CD8-positive, alpha-beta T cell (primary cell): ENCODE measurements at places on chromosomes 7 and 10.
A peak's percentile ranks its signal among the peaks of the same experiment; 100 is the strongest.

GRCh38 chr7:757741-758163, 30.7 kb upstream of the PRKAR1B start:
- DNase-seq: no peak

DNA sequence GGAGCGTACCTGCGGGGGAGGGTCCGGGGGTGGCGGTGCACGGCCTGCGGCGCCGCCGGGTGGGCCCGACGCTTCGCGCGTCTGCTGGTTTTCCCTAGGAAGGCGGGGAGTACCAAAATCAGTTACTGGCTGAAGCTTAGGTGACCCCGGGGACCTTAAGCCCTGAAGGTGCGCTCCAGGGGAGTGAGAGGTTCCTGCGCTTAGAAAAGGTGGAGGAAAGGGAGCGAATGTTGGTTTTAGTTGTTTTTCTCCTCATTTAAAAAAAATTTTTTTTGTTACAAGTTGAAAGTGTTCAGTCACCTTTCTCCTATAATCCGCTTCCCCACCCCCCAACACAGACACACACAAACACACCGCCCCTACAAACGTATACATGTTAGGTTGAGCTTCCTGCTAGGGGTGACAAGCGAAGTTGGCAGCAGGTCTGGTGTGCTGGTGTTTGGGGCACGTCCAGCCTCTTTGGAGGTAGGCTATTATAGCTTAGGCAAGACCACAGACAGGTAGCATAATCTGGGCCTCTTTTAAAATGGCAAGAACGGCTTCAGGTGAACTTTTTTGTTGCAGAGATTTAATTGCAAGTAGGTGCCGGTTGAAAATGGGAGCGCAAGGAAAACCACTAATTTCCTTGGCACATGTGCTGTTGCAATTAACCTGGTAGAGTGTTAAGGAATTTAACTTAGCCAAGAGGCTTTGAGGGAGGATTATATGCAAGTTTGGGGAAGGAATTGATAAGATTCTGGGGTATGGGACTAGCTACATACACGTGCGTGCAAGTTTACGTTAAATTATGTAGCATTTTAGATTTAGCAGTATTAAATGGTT, 945 bp downstream of the ADD3 start:
- peak; percentile 79 for DNase-seq

GRCh38 chr7:73423519-73424488, 9.8 kb upstream of the FZD9 start:
- no peak for DNase-seq

- no peak for DNase-seq
Observed at GRCh38 chr10:71582019-71582418, 137.6 kb downstream of the C10orf105 start.

DNA sequence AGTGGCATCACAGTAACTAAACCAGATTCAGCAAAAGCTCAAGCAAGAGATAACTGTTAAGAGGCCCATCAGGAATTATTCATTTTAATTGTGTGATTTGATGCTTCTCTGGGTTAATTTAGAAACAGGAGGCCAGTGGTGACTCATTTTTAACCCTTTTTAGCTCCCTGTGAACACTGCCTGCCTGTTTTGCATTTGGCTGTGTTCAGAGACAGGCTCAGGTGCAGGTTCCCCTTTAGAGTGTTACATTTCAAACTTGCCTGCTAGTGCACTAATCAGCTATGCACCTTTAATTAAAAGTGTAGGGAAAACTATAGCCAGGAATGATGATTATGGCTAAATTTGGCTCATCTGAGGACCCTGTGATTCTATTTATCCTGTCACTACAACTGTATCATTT, 6.5 kb downstream of the STAMBPL1 start:
- DNase-seq: no peak

- no peak for DNase-seq
Observed at GRCh38 chr7:5451391-5451790, 27.8 kb upstream of the TNRC18 start.

DNA sequence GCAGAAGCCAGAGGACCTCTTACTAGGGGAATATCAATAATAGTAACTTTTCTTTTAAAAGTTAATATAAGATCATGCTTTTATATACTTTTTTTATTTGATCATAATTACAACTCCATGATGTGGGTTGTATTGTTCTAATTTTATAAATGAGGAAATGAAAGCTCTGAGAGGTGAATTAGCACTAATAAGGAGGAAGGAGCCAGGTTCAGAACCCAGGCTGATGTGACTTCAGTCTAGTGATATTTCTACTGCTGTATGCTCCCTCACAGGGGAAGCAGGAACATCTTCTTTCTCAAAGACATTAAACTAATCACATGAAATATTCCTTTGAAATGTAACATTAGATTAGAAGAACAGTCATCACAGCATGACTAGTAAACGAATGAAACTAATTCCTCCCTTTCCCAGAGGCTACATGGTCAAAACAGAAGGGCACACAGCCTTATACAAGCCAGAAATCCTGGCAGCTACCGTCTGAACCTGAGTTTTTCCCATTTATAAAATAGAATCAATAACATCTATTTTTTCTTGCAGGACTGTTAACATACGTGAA, 81.4 kb upstream of the GJD4 start:
- no peak for DNase-seq

DNA sequence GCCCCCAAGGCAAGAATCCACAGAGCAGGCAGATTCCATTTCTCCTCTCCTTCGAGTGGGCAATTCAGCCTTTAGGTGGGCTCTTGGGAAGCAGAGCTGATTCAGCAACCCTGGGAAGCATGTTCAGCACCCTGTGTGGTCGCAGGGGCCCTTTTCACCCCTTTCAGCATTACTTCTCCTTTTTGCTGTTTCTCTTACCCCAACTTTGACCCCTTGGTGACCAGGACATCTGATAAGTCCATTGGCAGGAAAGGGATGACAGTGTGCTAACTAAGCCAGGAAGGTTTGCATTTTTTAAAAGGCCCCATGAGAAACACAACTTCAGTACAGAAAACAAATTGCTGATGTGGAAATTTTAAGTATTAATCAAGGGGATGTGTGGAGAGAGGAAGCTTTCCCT, 283.7 kb upstream of the NRP1 start:
- DNase-seq: no peak

GRCh38 chr10:34761453-34761852, 53.6 kb downstream of the PARD3 start:
- DNase-seq: no peak

DNA sequence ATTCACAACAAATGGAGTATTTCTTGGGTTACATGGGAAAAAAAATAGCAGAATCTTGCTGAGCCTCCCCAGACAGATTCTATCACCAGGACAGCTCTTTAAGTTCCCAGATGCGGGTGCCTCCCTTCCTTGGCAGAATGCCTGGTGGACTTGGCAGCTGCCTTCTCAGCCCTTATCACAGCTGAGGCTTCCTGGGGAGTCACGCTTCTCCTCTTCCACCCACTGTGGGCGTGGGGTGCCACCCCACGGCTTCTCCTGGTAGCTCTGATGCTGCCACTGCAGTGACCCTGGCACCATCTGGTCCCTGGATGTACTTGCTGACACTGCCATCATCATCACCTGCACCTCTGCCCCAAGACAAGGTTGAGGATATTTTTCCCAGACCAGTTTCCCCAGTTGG, 16.2 kb upstream of the NME8 start:
- no peak for DNase-seq

GRCh38 chr7:129469930-129470329, 32.4 kb upstream of the SMKR1 start:
- no peak for DNase-seq

DNA sequence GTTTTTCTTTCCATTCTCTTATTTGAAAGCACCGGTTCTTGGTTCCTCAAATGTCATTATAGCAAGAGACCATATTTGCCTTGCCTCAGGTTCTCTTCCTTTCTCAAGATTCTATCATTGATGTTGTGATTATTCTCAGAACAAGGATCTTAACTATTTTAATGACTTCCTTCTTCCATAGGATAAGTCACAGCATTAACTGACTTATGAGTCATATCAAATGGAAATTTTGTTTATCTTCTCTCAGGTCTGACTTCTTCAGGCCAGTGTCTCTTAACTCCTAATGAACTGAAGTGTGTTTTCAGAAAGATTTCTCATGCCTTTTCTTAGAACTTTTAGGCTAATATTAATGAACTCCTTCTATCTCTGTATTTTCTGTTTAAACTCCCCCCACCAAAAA, 794.6 kb upstream of the LRRN3 start:
- no peak for DNase-seq

- DNase-seq: no peak
Observed at GRCh38 chr7:107958764-107959526, 44.0 kb downstream of the LAMB1 start.

- no peak for DNase-seq
Observed at GRCh38 chr7:7399707-7400106, 136.0 kb downstream of the COL28A1 start.

DNA sequence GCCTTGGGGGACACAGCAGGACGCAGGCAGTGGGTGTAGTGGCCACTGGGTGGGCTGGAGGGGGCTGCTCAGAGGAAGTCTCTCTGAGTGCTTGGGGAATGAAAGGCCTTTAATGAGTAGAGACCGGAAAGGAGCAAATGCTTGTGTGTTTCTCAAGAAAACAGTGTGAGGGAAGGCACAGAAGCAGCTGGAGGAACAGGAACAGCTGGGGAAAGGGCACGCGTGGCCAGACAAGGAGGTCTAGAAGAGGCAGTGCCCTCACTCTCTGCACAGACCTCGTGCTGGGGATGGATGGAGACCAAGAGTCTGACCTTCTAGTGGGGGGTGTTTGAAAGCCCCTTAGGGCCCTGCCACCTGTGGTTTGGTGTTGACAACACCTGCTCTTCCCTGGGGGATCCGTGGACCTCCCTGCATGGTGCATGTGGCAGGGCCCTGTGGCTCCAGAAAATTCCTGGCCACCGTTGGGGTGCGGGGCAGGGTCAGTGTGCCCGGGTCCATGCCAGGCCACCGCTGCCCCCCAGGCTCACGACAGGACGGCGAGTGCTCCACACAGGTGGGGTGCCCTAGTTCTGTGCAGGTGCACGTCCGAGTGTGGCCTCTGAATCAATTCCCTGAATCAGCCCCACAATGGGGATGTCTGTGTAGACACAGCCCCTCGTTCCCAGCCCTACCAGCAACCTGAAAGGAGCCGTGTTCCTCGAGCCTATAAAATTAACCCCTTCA, 25.9 kb upstream of the FAM20C start:
- DNase-seq: no peak

DNA sequence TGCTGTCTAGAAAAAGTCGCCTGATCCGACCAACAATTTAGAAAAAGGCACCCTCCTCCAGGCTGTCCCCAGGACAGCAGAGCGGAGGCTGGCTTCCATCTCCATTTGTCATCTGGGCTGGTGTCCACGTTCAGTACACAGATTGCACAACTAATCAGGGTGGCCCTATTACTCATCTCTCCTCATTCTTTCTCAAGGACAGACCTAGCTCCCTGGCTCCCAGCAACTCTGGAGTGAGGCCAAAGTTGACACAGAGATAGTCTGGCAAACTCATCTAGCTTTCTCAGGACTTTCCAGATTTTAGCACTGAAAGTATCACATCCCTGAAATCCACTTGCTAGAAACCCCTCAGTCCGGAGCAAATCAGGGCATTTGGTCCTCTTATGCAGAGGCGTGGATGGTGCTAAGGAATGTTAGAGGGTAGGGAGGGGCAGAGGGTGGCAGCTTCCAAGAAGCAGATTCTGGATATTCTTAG, 75.1 kb downstream of the DNAH11 start:
- DNase-seq: no peak

DNA sequence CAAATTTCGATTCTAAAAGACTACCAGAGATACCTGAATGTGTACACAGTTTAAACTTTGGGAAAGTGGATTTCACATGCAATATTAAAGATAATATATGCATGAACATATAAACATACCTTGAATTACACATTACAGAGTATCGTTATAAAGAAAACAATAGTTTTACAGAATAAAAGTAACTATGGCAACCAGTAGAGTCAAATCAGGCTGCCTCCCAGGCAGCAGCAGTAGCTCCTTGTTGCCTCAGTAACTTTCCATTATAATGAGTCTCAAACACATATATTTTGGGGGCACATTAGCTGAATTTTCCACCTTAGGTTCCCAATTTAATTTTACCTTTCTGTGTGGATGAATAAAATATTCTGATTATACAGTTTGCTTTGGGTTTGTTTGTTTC, 164.4 kb upstream of the FEZF1 start:
- DNase-seq: no peak

- no peak for DNase-seq
Observed at GRCh38 chr10:47364911-47365310, 16.7 kb downstream of the RBP3 start.

DNA sequence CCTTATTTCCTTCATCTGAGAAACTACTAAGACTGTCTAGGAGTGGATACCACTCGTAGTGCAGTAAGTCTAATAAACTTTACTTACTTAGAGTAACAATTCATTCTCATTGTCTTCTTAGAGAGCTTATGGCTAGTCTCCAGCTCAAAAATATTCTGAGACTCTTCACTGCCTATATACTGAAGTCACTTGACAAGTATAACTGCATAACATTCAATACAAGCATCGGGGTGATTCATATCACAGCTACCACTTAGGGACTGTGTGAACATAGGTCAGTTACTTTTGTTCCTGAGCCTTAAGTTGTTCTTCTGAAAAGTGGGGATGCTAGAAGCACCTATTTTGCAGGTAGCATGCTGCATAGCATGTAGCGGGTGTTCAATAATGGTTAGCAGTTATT, 111.0 kb downstream of the HTR7 start:
- no peak for DNase-seq
